ENCODE measurements at places on chromosomes 7 and 10.
A peak's percentile ranks its signal among the peaks of the same experiment; 100 is the strongest.

GRCh38 chr7:132755538-132756483 is 179.5 kb upstream of the PLXNA4 start:
- DNase-seq, result no peak

DNA sequence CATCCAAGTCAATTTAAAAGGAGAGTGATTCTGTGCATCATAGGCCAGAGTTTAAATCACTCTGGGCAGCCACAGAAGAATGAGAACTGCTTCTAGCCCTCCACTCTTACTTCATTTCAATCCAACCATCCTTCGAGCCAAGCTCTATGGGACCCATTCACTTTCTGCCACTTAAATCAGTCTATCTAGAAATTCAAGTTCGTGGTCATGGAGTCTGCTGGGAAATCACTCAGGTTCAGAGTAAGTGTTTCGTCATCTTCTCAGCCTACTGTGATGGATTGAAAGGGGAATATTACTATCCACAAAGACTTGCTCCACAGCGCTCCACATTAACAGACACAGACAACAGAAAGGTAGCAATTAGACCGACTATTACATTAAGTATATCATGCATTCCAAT is 4.6 kb downstream of the DCLRE1C start:
- DNase-seq, result no peak

DNA sequence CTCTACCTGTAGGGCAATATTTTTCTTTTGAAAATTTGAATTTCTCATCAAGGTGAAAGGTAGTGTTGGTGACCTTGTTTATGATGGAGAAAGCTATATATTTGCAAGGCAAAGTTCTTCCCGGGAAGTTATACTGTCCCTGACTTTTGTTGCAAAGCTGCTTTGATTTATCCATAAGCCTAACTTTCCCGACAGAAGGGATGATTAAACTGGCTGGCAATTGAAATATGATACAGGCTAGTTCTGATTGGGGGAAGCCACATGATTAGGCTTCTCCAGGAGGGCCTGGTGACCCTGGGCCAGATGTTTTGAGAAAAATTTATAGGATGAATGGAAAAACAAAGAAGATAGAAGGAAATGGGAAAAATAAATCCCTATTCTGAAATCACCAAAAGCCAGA is 215.5 kb downstream of the ACTR3B start:
- DNase-seq, result no peak

DNA sequence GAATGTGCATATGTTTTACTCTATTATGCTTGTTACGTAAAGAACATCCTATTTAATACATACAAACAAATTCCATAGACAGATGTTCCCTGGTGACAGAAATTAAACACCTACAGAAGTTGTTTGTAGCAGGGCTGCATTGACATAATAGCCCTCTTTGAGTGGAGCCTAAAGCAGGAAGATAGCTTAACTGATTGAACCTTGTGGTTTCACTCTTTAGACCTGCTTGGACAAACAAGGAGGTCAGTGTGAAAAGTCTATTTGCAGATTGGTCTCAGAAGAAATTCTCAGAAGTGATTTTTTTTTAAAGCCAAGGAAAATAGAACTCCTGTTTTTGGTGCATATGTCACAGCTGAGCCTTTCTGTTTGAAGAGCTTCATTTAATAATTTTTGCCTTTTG is 121.3 kb downstream of the PPP1R9A start:
- DNase-seq, result no peak

- no peak for DNase-seq
Observed at GRCh38 chr10:5654218-5654755, 12.1 kb downstream of the ASB13 start.

- DNase-seq, result no peak
Observed at GRCh38 chr7:43764039-43764761, 5.7 kb downstream of the BLVRA start.

DNA sequence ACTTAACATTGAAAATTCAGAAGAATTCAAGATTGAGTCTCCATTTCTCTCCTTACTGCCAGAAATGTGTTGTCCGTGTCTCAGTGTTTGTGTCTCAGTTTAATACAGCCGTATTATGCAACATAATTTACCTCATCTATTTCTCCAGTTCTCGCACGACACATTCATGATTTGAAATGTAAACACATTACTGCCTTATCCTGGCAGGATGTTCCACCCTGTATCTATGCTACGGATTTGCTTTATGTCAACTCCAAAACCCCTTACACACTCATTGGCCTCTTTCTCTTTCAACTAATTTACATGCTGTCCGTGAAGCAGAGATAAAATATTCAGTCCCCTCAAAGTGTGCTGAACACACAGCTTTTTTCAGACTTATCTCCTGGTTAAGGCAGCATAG is 653.7 kb upstream of the SEMA3D start:
- DNase-seq, result no peak

- DNase-seq, result no peak
Observed at GRCh38 chr7:44131173-44132029, 8.1 kb upstream of the POLD2 start.

- DNase-seq, result no peak
Observed at GRCh38 chr7:126755381-126755780, 497.4 kb downstream of the GRM8 start.

DNA sequence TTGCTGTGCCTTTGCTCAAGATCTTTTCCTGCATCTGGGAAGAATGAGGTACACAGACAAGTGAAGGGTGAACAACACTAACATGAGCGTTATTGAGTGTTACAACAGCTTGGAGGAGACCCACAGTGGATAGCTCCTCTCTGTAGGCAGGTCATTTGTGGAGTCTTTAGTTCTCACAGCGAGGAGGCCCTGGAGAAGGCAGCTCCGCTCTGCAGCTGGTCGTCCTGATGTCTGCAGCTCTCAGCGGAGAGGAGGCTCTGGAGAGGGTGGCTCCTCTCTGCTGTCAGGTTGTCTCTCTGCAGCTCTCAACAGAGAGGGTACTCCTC is 7.0 kb upstream of the DYNC2I1 start:
- DNase-seq, result no peak

- peak; percentile 46 for DNase-seq
Observed at GRCh38 chr7:99928994-99929729, at the start of gene GJC3. Gene GJC3, minus strand, starts transcription at chr7:99929620. Its CDS starts 0 bp downstream, at chr7:99929620.

DNA sequence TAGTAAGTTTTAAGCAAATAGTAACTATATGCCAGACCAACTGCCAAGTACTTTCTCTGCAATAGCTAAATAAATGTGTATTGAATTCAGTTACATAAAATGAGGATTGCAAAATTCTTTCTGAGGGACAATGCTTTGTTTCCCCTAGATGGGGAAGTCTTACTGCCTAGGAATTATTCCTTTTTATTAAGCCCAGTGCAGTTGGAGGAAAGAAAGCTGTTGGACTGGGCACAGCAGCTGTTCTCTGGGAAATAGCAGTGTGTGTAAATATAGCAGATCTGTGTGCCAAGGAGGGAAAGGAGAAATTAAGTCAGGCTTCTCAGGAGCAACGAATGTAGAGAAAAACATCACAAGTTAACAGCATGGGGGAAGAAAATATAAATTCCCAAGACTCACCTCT is 77.1 kb downstream of the SEC23IP start:
- no peak for DNase-seq

GRCh38 chr10:44965104-44965503 is 5.5 kb downstream of the RASSF4 start:
- no peak for DNase-seq

DNA sequence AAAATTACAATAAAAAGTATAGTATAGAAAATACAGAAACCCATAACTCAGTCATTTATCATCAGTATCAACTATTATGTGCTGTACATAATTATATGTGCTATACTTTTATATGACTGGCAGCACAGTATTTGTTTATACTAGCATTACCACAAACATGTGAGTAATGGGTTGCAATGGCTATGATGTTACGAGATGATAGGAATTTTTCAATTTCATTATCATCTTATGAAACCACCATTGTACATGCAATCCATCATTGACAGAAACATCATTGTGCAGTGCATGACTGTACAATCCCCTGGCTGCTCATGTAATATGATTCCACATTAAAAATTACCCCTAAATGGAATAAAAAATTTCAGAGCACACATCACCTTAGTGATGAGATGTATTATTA is 55.7 kb upstream of the TMEM229A start:
- no peak for DNase-seq

GRCh38 chr10:104580321-104580720 is 60.8 kb upstream of the SORCS3 start:
- no peak for DNase-seq

DNA sequence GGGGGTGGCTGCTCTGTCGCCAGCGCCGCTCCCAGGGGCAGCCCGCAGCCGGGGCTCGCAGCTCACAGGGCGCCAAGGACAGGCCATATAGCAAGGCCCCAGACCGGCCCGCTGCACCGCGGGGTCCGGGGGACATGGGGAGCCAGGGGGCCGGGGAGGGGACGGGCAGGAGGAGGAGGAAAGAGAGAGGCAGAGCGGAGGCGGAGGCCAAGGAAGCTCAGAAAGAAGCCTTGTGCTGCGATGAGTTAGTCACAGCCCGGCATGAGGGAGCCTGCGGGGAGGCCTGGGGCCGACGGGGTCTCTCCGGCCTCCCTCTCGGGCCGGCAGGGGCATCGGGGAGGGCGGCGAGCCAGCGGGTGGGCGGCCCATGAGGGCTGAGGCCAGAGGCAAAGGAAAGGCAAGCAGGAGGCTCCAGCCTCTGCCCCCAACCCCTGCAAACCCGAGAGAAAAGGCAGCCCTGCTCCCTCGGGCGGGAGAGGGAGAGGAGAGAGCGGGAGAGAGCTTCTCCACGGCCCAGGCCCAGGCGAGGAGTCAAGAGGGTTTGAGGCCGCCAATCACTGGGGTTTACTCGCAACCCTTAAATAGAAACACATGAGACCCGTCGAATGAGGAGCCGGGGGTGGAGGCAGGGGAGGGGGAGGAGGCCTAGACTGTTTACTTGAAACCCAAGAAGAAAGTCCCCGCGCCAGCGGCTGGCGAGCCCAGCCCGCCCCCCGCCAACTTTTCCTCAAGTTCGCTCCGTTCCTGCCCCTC is 167.9 kb downstream of the NEURL1 start:
- peak; percentile 16 for DNase-seq

DNA sequence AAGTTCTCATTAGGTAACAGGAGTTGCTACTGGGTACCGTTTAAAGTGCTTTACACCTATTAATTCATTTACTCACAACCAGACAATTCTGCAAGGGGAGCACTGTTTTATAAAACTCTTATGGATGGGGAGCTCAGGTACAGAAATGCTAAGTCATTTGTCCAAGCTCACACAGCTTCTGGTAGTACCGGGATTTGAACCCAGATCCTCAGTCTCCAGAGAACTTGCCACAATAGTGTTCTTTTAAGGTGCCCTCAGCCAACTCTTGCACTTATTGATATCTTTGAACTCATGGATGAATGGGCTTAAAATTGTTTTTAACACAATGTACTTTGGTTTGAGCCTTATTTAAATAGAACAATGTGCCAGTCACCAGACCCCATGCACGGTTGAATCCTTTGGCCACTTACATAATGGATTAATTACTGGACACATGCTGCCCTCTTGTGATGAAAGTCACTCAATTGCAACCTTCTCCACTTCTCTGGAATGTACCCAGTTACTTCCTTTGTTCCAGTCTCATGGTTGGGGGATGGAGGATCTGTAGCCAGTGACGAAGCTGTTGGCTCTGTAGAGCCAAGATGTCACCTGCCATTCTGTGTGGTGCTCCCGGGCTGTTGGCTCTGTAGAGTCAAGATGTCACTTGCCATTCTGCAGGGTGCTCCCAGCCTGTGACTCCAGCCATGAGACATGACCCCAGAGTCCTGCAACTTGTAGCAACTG is 65.6 kb downstream of the NOD1 start:
- no peak for DNase-seq

DNA sequence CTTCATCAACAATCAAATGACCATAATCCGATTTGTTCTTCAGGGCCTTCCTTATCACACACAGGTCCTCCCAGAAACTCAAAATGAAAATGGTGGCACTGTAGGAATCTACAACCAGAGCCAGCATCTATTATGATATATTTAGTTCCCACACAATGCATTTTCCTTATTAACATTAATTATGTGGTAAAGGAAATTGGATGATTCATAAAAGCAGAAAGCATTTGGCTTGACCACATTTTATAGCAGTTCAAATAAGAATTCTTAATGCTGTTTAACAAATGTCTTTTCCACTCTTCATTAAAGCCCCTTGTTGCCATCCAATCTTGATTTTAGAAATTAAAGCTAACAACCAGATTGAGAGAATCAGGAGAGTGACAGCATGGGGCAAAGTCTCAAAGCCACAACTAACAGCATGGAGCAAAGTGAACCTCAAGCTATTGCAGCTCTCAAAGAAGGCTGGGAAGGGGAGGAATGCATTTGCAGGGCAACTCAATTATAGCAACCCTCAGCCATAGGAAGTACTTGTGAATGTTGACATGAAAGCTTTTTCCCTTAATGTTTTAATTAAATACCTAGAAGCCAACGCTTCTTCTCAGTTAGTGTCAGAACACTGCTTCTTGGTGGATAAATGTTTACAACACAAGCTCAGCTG is 549.1 kb downstream of the NXPH1 start:
- no peak for DNase-seq
